ENCODE measurements at places on chromosomes 6 and 20.

DNA sequence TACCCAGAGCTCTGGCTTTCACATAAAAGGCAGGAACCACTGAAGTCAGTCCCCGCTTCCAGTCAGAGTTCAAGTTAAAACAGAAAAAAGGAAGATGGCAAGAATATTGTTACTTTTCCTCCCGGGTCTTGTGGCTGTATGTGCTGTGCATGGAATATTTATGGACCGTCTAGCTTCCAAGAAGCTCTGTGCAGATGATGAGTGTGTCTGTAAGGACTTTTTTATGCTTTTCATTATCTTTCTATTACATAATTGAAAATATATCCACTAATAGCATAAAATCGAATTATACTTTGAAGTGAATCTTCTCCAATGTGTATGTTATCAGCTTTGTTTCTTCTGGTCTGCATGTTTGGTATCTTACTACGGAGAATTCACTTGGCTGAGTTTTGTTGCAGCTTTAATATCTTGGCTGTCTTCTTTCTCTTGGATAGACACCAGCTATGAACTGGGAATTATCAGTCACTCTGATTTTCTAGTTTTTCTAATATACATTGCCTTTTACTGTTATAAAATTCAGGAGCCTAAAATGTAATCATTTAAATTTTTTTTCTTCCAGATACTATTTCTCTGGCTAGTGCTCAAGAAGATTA is at the start of gene OTOR:
Gene OTOR (plus strand): TSS at position 51 of the 593 bp plus-strand sequence. CDS start 44 bp downstream, at position 95.
- no peaks in the 10 kb centered on the region for H3K36me3 ChIP-seq
- H3K27me3 ChIP-seq: peaks cover 2% of the 10 kb centered on the region
- no peak within 1 kb of the TSS for H3K4me3 ChIP-seq
- H3K4me1 ChIP-seq: no peaks in the 10 kb centered on the region

GRCh38 chr20:62846166-62846890 is 15.3 kb downstream of the TCFL5 start:
- H3K4me1 ChIP-seq: no peaks in the 10 kb centered on the region
- no peak overlapping the region for H3K27ac ChIP-seq
- no peaks in the 10 kb centered on the region for H3K27me3 ChIP-seq
- H3K4me3 ChIP-seq: no peak overlapping the region
- no peaks in the 10 kb centered on the region for H3K36me3 ChIP-seq
- DNase-seq: no peak

- H3K4me3 ChIP-seq: no peak overlapping the region
- H3K27ac ChIP-seq: no peak overlapping the region
- no peaks in the 10 kb centered on the region for H3K36me3 ChIP-seq
- H3K4me1 ChIP-seq: no peaks in the 10 kb centered on the region
- H3K27me3 ChIP-seq: no peaks in the 10 kb centered on the region
These were observed 132.0 kb downstream of the LAMP5 start for GRCh38 chr20:9646375-9646774.

GRCh38 chr6:32439602-32440214 is at the start of gene HLA-DRA:
HLA-DRA (plus strand) TSS chr6:32439887; CDS start chr6:32439951, 64 bp downstream.
- H3K36me3 ChIP-seq: no peaks in the 10 kb centered on the region
- no peaks in the 10 kb centered on the region for H3K4me1 ChIP-seq
- peaks cover 5% of the 10 kb centered on the region for H3K27me3 ChIP-seq
- no peak within 1 kb of the TSS for H3K27ac ChIP-seq
- peak; percentile 12 for DNase-seq
- H3K4me3 ChIP-seq: no peak within 1 kb of the TSS

DNA sequence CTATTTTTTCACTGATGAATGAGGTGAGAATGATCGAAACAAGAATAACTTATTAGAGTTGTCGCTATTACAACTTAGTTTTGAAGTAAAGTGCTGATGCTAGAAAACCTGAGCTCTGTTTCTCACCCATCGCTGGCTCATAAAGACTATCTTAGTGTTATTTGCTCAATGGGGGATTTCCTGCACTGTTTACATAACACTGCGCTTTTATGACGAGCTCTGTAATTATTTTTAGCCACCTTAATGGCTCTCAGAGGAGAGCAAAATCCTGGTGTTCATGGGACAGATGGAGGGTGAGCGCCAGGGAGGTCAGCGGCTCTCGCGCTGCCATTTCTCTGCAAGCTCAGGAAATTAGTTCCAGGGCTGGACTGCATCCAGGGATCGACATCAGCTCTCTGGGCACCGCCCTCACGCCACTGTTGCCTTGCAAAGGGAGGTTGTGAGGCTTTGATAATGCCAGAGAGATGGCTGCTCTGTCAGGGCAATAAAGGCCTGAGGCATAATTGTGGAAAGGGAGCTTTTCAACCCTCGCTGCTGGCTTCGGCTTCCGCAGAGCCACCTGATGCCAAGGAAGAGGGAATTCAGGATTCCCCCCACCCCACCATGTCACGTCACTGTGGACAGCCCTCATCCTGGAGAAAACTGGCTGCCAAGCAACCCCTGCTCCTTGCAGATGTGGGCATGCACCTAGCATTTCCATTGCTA is 72.0 kb downstream of the DACT2 start:
- H3K27ac ChIP-seq: no peak overlapping the region
- peaks cover 8% of the 10 kb centered on the region for H3K27me3 ChIP-seq
- DNase-seq: no peak
- no peak overlapping the region for H3K4me3 ChIP-seq
- no peaks in the 10 kb centered on the region for H3K36me3 ChIP-seq
- peaks cover 4% of the 10 kb centered on the region for H3K4me1 ChIP-seq

GRCh38 chr20:39524371-39524911 is 562.3 kb downstream of the DHX35 start:
- no peak overlapping the region for H3K4me3 ChIP-seq
- no peak overlapping the region for H3K27ac ChIP-seq
- peak; percentile 3 for DNase-seq
- H3K4me1 ChIP-seq: no peaks in the 10 kb centered on the region

GRCh38 chr6:167247814-167248595 is 43.1 kb upstream of the UNC93A start:
- no peak for DNase-seq
- no peak overlapping the region for H3K4me3 ChIP-seq
- no peaks in the 10 kb centered on the region for H3K27me3 ChIP-seq
- H3K36me3 ChIP-seq: no peaks in the 10 kb centered on the region

GRCh38 chr6:43924222-43924702 is 154.3 kb downstream of the VEGFA start:
- no peaks in the 10 kb centered on the region for H3K27me3 ChIP-seq
- H3K27ac ChIP-seq: no peak overlapping the region
- H3K4me1 ChIP-seq: peaks cover 26% of the 10 kb centered on the region
- DNase-seq: peak; percentile 26
- no peaks in the 10 kb centered on the region for H3K36me3 ChIP-seq

GRCh38 chr20:35737865-35738333 is 4.2 kb downstream of the RBM39 start:
- H3K4me3 ChIP-seq: no peak overlapping the region
- H3K36me3 ChIP-seq: peaks cover 61% of the 10 kb centered on the region
- H3K27ac ChIP-seq: no peak overlapping the region
- peaks cover 23% of the 10 kb centered on the region for H3K4me1 ChIP-seq

GRCh38 chr20:55579802-55580201 is 425.5 kb downstream of the CBLN4 start:
- no peak for DNase-seq
- H3K4me1 ChIP-seq: no peaks in the 10 kb centered on the region
- no peak overlapping the region for H3K4me3 ChIP-seq
- no peaks in the 10 kb centered on the region for H3K36me3 ChIP-seq
- no peaks in the 10 kb centered on the region for H3K27me3 ChIP-seq

GRCh38 chr20:62010551-62011402 is 54.9 kb downstream of the TAF4 start:
- peaks cover 4% of the 10 kb centered on the region for H3K36me3 ChIP-seq
- no peak overlapping the region for H3K27ac ChIP-seq
- DNase-seq: peak; percentile 23
- H3K27me3 ChIP-seq: no peaks in the 10 kb centered on the region

DNA sequence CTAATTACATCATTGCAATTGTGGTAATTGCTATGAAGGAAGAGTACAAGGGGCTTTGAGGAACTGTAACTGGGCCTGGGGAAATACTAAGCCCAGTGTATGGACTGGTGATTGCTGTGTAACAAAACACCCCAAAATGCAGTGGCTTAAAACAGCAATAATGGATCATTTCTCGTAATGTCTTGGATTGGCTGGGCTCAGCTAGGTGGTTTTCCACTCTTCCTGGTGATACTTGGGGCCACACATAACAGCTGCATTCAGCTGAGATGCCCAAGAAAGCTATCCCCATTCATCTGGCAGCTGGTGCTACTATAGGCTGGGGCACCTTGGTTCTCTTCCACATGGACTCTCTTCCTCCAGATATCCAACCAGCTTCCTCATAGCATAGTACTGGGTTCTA is 150.3 kb downstream of the EYA2 start:
- H3K4me1 ChIP-seq: no peaks in the 10 kb centered on the region
- no peak for DNase-seq
- H3K27me3 ChIP-seq: peaks cover 5% of the 10 kb centered on the region
- no peak overlapping the region for H3K27ac ChIP-seq

DNA sequence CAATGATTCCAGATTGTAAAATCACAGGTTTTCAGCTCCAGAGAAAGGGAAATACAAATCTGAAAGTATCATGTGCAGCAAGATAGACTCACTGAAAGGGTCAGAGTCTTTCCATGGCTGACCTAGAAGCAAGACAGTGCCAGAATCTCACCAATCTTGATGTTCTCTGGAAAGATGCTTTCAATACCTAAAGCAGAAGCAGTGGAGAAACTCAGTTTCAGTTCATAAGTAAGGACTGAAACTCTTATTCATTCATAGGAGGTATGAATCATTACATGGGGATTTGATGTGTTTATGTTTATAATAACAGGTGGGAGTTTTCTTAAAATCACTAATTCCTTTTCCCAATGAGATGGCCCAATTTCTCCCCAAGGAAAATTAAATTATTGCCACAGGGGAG is 42.5 kb downstream of the SLC2A12 start:
- no peak for DNase-seq
- no peaks in the 10 kb centered on the region for H3K27me3 ChIP-seq
- no peaks in the 10 kb centered on the region for H3K4me1 ChIP-seq
- H3K36me3 ChIP-seq: no peaks in the 10 kb centered on the region
- H3K4me3 ChIP-seq: no peak overlapping the region
- no peak overlapping the region for H3K27ac ChIP-seq

- H3K27me3 ChIP-seq: no peaks in the 10 kb centered on the region
- no peak overlapping the region for H3K27ac ChIP-seq
These were observed 1122.3 kb downstream of the EPHA7 start for GRCh38 chr6:92297101-92297500.

GRCh38 chr6:7591770-7592169 is 1.8 kb downstream of the SNRNP48 start:
- peaks cover 15% of the 10 kb centered on the region for H3K4me1 ChIP-seq
- peaks cover 22% of the 10 kb centered on the region for H3K36me3 ChIP-seq
- H3K27me3 ChIP-seq: no peaks in the 10 kb centered on the region
- no peak for DNase-seq
- no peak overlapping the region for H3K27ac ChIP-seq

DNA sequence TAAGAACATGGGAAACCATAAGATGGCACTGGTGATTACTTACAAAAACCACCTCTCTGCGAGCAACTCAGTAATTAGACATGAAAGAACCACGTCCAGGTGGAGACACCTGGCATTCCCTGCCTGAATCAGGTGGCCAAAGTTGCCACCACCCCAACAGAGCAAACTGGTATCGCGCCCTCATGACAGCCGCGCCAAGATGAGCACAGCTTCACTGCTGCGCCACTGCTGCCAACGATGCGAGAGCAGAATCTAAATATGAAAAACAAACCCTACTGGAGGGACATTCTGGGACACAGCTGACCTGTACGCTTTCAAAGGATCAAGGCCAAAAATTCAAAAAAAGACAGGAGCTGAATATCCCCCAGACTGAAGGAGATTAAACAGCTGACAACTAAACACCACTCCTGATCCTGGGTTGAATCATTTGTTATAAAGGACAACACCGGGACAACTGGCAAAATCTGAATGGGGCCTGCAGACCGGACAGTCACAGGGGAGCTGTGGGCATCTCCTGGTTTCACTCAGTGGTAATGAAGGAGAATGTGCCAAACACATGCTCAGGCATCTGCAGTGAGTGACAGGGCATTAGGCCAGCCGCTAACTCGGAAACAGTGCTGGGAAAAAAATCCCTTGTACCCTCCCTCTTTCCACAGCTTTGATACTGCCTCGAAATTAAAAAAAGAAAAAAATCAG is 17.4 kb downstream of the CST7 start:
- H3K4me1 ChIP-seq: no peaks in the 10 kb centered on the region
- no peaks in the 10 kb centered on the region for H3K27me3 ChIP-seq
- H3K27ac ChIP-seq: no peak overlapping the region
- H3K4me3 ChIP-seq: no peak overlapping the region
- no peak for DNase-seq

DNA sequence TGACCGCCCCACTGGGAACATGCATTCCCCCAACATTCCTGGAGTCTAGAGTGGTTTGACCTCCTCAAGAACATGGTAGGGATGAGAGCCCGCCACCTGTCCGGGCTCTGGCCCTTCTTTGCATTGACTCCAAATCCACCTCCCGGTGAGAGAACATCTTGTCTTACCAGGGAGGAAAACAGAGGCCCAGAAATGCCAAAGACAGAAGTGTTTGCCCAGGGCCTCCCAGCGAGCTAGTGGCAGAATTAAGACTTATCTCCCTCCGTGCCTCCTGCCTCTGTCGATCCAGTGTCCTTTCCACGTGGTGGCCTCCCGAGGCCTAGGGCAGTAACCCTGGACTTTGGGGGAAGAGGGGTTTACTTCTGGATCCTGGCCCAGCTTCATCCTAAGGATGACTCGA is 134.8 kb downstream of the JPH2 start:
- H3K27ac ChIP-seq: no peak overlapping the region
- no peak overlapping the region for H3K4me3 ChIP-seq
- no peaks in the 10 kb centered on the region for H3K4me1 ChIP-seq
- H3K27me3 ChIP-seq: no peaks in the 10 kb centered on the region
- DNase-seq: no peak

DNA sequence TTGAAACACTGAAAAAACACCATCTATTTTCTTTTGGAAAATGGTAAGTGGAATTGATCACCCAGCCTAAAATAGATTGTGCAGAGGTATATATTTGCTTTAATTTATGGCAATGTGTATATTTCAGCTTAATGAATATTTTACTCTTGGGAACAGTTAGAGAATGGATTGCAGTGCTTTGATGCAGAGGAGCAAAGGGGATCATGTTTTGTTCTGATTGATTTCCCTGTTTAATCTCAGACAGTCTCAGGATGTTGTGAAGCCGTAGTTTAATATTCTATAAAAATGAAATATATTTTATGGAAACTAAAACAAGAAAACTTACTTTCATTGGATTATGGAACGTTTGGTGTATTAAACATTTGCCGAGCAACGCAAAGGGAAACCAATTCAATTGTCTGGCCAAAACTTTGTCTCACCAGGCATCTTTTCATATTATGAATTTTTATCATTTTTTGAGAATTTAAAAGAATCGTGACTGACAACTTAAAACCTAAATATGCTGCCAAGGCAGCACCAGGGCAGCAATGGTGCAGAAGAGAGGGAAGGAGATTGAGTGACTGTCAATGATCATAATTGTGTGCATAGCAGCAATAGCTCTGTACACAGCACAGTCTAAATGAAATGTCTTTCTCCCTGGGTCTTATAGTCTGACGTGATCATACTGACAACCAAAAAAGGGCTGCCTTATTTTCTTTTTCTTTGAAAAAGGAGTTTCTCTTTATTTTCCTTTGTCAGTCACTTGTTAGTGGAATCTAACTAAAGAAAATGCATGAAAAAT is 105.5 kb upstream of the EPHA7 start:
- no peak overlapping the region for H3K27ac ChIP-seq
- H3K36me3 ChIP-seq: no peaks in the 10 kb centered on the region
- H3K4me3 ChIP-seq: no peak overlapping the region
- DNase-seq: no peak
- H3K4me1 ChIP-seq: no peaks in the 10 kb centered on the region
